ENCODE measurements at places on chromosomes 4 and X.
A peak's percentile ranks its signal among the peaks of the same experiment; 100 is the strongest.

DNA sequence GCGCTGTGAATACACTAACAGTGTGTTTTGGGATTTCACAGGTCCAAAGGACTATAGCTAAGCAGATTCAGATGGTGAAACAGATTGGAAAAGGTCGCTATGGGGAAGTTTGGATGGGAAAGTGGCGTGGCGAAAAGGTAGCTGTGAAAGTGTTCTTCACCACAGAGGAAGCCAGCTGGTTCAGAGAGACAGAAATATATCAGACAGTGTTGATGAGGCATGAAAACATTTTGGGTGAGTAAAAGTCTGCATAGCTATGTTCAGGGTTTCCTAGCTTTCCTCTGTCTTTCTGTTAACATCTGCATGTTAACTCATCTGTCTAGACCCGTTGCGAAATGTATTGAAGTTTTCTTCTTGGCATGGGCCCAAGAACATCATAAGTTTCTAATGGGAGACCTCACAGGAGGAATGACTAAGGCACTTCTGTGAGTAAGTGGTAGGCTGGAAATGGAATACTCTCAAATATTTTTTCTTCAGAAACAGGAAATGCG lies 372.1 kb downstream of the BMPR1B start:
- no peak overlapping the region for H3K4me3 ChIP-seq
- no peak for DNase-seq
- H3K4me1 ChIP-seq = no peaks in the 10 kb centered on the region
- peaks cover 8% of the 10 kb centered on the region for H3K27me3 ChIP-seq

DNA sequence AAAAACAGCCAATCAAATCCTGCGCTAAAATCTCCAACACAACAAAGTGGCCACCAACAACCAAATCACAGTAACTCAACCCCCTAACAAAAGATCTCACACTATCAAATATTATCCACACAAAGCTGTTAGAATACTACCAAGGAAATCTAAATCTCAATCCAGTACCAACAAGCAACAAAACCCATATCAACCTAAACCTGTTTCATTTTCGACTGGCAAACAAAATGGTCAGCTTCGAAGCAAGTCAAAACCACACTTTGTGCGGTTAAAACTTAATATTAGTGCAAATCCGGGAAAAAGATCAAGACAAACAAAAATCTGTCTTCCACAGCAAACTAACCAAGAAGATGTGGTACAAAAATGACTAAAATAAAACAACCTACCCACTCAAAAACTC lies 28.7 kb upstream of the MUC7 start:
- H3K36me3 ChIP-seq = no peaks in the 10 kb centered on the region
- H3K27me3 ChIP-seq = no peaks in the 10 kb centered on the region
- no peaks in the 10 kb centered on the region for H3K4me1 ChIP-seq
- no peak overlapping the region for H3K27ac ChIP-seq
- H3K4me3 ChIP-seq = no peak overlapping the region
- no peak for DNase-seq

GRCh38 chr4:151100531-151100930 lies 1.1 kb downstream of the RPS3A start:
- H3K4me3 ChIP-seq = peak overlapping the region; percentile 85
- H3K36me3 ChIP-seq = peaks cover 48% of the 10 kb centered on the region
- H3K27me3 ChIP-seq = no peaks in the 10 kb centered on the region
- DNase-seq = no peak

- peaks cover 16% of the 10 kb centered on the region for H3K36me3 ChIP-seq
- no peak for DNase-seq
- H3K27ac ChIP-seq = peak overlapping the region; percentile 45
- H3K4me1 ChIP-seq = peaks cover 35% of the 10 kb centered on the region
Observed at GRCh38 chrX:154445776-154446175, 1.8 kb downstream of the FAM50A start.

DNA sequence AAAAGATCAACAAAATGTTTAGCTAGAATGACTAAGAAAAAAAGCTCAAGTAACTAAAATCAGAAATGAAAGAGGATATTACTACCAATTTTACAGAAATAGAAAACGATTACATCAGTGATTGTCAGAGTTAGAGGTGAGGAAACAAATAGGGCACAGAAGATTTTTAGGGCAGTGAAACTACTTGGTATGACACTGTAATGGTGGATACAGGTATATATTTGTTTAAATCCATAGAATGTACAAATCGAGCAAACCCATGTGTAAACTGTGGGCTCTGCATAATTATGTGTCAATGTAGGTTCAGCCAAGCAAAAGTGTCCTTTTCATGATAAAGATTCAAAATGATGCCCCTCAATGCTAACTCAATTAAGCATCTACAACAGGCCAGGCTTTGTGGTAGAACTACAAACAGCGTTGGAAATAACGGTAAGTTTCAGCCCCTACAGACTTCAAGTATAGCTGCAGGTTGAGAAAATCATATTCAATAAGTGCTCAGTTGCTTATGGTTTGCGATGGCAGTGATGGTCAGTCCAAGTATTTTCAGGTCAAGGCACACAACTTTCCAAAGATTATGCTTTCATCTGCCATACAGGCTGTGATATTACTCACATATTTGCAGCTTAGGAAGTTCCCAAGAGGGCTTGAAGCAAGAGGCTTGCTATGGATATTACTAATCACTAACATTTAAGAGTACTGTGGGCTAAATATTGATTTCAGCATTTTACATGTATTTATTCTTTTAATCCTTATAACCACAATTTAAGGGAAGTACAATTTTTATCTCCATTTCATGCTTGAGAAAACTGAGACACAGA lies 158.6 kb downstream of the TET2 start:
- no peak overlapping the region for H3K4me3 ChIP-seq
- no peaks in the 10 kb centered on the region for H3K27me3 ChIP-seq
- no peak overlapping the region for H3K27ac ChIP-seq

- DNase-seq = no peak
- H3K4me3 ChIP-seq = no peak overlapping the region
- H3K27ac ChIP-seq = no peak overlapping the region
- no peaks in the 10 kb centered on the region for H3K4me1 ChIP-seq
- no peaks in the 10 kb centered on the region for H3K36me3 ChIP-seq
- H3K27me3 ChIP-seq = no peaks in the 10 kb centered on the region
Observed at GRCh38 chr4:174989791-174990190, 71.6 kb downstream of the ADAM29 start.

GRCh38 chr4:158053086-158053485 lies 119.7 kb downstream of the GASK1B start:
- no peaks in the 10 kb centered on the region for H3K27me3 ChIP-seq
- DNase-seq = no peak
- no peak overlapping the region for H3K27ac ChIP-seq
- H3K4me1 ChIP-seq = no peaks in the 10 kb centered on the region
- H3K36me3 ChIP-seq = no peaks in the 10 kb centered on the region

DNA sequence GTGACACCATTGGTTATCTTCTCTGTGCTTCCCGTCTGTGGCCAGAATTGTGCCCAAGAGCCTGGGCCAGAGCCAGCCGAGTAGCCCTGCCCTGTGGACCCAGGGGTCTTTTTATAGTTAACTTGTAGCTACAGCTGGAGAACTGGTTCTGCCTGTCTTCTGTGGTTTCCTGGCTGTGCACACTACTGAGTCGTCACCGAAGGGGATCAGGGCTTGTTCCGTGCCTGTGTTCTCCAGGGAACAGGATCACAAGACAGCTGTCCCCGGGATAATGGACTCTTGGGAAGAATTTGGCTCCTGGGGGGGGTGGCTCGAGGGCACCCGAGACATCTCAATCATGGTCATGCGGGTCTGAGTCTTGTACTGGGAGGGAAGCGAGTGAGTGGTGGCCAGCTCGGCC lies 22.1 kb upstream of the OPN1LW start:
- DNase-seq = no peak
- no peak overlapping the region for H3K27ac ChIP-seq
- no peaks in the 10 kb centered on the region for H3K36me3 ChIP-seq
- no peak overlapping the region for H3K4me3 ChIP-seq
- H3K27me3 ChIP-seq = peaks cover 9% of the 10 kb centered on the region

DNA sequence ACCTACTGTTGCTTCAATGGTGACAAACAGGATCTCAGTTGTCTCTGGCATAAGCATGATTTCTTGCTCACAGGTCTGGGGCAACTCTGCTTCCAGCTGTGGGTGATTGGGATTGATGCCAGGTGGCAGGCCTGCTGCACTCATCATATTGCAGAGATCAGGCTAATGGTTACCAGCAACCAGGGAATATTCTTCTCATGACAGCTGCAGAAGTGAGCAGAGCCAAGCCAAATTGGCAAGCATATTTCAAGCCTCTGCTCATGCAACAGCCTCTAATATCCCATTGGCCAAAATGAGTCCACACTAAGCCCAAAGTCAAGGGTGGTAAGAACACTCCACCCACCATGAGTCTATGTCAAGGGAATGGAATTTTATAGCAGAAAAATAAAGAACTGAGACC lies 26.7 kb upstream of the TBC1D19 start:
- H3K4me1 ChIP-seq = no peaks in the 10 kb centered on the region
- no peak overlapping the region for H3K27ac ChIP-seq
- no peaks in the 10 kb centered on the region for H3K36me3 ChIP-seq
- no peaks in the 10 kb centered on the region for H3K27me3 ChIP-seq
- no peak overlapping the region for H3K4me3 ChIP-seq
- no peak for DNase-seq

DNA sequence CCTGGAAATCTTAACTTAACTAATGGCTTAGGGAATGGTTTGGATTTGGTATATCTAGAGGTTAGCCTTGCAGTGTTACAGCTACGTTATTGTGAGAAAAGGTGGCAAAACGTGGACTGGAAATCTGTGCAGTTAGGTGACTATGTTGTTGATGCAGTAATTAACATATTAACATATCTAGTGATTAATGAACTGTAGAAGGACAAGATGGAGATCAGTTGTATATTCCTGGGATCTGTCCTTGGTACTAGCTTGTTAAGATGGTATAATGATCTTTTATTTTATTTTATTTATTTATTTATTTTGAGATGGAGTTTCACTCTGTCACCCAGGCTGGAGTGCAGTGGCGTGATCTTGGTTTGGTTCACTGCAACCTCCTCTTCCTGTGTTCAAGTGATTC lies 36.9 kb downstream of the GPAT3 start:
- H3K27ac ChIP-seq = no peak overlapping the region
- H3K27me3 ChIP-seq = no peaks in the 10 kb centered on the region
- no peaks in the 10 kb centered on the region for H3K36me3 ChIP-seq
- H3K4me3 ChIP-seq = no peak overlapping the region
- H3K4me1 ChIP-seq = no peaks in the 10 kb centered on the region
- no peak for DNase-seq

DNA sequence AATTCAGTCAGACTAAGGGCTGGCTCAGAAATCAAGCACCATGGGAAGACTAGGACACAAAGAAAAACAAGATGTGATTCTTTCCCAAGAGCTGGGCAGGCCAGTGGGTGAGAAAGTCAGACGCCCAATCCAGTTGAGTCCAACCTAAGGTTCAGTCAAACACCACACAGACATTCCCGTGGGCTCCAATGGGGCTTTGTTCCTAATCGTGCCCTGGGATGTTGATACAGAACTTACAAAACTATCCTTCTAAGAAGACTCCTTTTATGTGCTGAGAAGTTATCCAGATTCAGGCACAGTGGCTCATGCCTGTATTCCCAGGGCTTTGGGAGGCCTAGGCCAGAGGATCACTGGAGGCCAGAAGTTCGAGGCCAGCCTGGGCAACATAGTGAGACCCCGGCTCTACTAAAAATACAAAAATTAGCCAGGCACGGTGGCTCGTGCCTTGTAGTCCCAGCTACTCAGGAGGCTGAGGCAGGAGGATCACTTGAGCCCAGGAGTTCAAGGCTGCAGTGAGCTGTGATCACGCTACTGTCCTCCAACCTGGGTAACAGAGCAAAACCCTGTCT lies 3.7 kb downstream of the BLOC1S4 start:
- no peak overlapping the region for H3K27ac ChIP-seq
- no peak for DNase-seq
- H3K36me3 ChIP-seq = peaks cover 9% of the 10 kb centered on the region
- peaks cover 35% of the 10 kb centered on the region for H3K4me1 ChIP-seq

GRCh38 chr4:101284546-101284945 lies 62.8 kb downstream of the PPP3CA start:
- H3K27me3 ChIP-seq = no peaks in the 10 kb centered on the region
- peaks cover 35% of the 10 kb centered on the region for H3K4me1 ChIP-seq
- H3K27ac ChIP-seq = no peak overlapping the region
- no peak for DNase-seq
- H3K36me3 ChIP-seq = peaks cover 7% of the 10 kb centered on the region

DNA sequence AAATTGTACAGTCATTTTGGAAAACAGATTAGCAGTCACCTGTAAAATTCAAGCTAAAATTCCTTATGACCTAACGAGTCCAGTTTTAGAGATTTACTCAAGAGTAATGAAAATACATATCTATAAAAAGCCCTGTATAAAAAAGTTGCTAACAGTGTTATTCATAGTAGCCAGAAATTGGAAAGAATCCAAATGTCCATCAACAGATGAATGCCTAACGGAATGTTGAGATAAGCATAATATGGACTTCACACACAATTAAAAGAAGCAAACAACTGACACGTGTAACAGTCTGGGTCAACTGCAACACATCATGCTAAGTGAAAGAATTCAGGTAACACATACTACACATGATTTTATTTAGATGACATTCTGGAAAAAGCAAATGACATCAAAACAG lies 584.8 kb upstream of the AGA start:
- H3K27ac ChIP-seq = no peak overlapping the region
- no peaks in the 10 kb centered on the region for H3K27me3 ChIP-seq
- no peaks in the 10 kb centered on the region for H3K4me1 ChIP-seq
- H3K4me3 ChIP-seq = no peak overlapping the region

DNA sequence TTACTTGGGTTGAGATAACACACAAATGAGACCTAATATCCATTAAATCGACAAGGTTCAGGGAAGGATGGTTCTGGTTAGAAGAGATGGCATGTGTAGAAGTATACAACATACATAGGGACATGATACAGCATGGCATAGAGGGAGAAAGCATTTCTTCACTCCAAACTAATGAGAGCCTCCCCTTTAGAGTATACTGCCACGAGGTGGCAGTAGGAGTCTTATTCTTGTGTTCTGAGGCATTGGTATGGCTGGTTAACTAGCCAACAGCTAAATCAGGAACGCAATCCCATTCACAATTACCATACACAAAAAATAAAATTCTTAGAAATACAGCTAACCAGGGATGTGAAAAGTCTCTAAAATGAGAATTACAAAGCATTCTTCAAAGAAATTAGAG lies 29.1 kb upstream of the TRO start:
- H3K27me3 ChIP-seq = no peaks in the 10 kb centered on the region
- no peaks in the 10 kb centered on the region for H3K36me3 ChIP-seq
- H3K4me1 ChIP-seq = no peaks in the 10 kb centered on the region
- no peak overlapping the region for H3K27ac ChIP-seq

- peaks cover 29% of the 10 kb centered on the region for H3K4me1 ChIP-seq
- peak overlapping the region; percentile 90 for H3K27ac ChIP-seq
- peaks cover 18% of the 10 kb centered on the region for H3K36me3 ChIP-seq
- H3K27me3 ChIP-seq = no peaks in the 10 kb centered on the region
- no peak for DNase-seq
- H3K4me3 ChIP-seq = peak overlapping the region; percentile 77
Observed at GRCh38 chrX:1453395-1453783, 680 bp upstream of the ASMTL start.

- peaks cover 10% of the 10 kb centered on the region for H3K4me1 ChIP-seq
- DNase-seq = no peak
- H3K27ac ChIP-seq = no peak overlapping the region
- peaks cover 42% of the 10 kb centered on the region for H3K36me3 ChIP-seq
- no peaks in the 10 kb centered on the region for H3K27me3 ChIP-seq
Observed at GRCh38 chr4:68336530-68336929, 13.4 kb downstream of the YTHDC1 start.
